Kidney (tissue), 22 donors: ENCODE measurements at places on chromosomes 1 and 21. TPM values are rescaled to one million over a fixed set of nuclear protein-coding genes. Genes with fewer than 3 reads are reported as not detected.

ERO1B gene
- total RNA-seq: 9.9 TPM

VWA5B1 gene
- 1.4 TPM for total RNA-seq

GIPC2 gene
- total RNA-seq: 10.7 TPM

ANKRD35 gene
- total RNA-seq: 1.2 TPM

KCNJ15 gene
- 142 TPM for total RNA-seq

OR2M3 gene
- total RNA-seq: not detected

S100PBP gene
- total RNA-seq: 40.1 TPM

SPATA21 gene
- not detected for total RNA-seq

ANKRD34A gene
- 0.76 TPM for total RNA-seq

USP21 gene
- total RNA-seq: 26.3 TPM

SLC22A15 gene
- 9.8 TPM for total RNA-seq
